ENCODE measurements at places on chromosomes 3 and 15.

GRCh38 chr3:122105626-122106025, 50.5 kb downstream of the CD86 start:
- DNase-seq = no peak

- no peak for DNase-seq
These were observed 115.1 kb upstream of the FLNB start for GRCh38 chr3:57893156-57893555.

- no peak for DNase-seq
These were observed 49.1 kb downstream of the PXYLP1 start for GRCh38 chr3:141280690-141281089.

DNA sequence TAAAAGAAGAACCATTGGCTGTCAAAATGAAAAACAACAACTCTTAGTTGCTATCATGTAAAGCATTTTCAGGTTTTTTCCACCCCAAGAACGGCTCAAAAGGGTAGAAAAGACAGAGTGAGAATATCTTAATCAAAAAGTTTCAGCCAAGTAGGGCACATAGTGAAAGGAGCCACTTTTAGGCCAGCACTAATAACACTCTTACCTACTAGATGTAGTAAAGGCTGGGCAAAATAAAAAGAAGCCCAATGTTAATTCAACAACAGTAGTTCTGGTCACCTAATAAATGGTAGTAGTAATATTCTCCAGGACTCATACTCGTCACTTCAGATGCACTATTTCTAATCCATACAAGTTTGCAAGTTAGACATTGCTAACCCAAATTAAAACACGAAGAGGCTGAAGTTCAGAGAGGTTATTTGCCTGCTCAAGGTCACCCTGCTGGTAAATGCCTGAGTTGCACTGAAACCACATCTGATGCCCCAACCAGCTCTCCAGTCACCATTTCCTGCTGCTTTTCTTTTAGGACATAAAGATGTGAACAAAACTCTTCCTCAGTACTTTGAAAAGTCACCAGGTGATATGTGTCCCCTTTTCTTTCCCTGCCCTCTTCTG, 7.5 kb downstream of the GOLIM4 start:
- no peak for DNase-seq

GRCh38 chr3:174251681-174252080, 607.5 kb upstream of the NAALADL2 start:
- DNase-seq = no peak

DNA sequence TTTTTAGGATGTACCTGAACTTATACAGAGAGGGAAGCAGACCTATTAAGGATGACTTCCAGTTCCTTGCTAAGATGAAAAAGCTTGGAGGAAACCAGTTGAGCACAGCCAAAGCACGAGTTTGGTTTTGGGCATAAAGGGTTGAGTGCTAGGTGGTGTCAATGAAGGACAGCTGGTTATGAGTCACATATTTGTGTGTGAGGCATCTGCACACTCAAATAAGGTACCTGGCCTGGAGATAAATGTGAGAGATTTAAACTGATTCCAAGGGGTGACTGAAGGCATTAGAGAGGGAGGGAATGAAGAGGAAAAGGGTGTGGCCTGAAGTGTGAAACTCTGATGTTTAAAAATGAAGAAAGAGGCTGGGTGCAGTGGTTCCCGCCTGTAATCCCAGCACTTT, 486.7 kb downstream of the DIPK2A start:
- no peak for DNase-seq

DNA sequence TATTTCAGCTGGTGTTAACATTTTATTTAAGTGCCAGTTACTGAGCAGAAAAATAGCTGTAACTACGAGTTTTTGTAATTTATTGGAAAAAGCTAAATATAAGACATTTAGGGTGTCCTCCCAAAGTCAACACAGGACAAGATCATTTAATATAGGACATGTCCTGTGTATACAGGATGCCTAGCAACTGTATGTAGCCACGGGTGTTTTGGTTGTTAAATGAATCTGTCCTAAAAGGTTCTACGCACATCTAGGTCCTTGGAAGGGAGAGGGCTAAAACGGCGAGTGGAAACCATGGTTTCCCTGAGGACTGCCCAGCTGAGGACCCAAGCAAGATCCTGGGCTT, 565 bp upstream of the ZNF621 start:
- DNase-seq = no peak

DNA sequence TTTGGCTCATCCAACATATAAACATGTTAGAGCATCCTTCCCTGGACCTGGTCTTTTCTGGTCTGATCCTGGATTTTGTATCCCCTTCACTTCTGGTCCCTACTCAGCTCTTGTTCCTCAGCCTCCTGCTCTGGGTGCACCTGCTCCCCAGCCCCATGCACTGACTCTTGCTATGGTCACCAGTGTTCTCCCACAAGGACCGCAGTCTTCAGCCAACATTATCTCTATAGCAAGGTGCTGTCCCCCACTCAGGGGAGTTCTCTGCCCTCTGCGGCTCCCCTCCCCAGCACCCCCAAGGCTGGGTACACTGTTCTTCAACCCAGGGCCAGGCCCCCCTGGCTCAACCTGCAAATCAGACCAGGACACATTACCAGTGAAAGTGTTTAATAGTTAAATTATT, 80.2 kb downstream of the SEC22A start:
- DNase-seq = no peak

DNA sequence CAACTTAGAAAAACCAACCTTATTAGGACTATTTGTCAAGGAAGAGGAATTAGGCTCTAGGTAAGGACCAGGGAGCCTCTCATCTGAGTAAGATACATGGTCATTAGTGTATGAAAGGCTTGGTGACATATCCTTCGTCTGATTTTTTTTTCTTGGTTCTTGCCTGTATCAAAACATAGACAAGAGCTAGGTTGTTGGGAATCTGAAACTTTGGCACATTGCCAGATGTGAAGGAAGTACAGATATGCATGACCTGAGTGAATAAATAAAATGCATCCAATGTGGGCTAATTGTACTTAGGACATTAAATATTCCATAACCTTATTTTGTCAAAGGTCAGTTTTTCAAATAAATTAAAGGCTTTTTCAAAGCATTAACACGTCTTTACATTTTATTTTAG, 151.8 kb downstream of the SYNPR start:
- no peak for DNase-seq

DNA sequence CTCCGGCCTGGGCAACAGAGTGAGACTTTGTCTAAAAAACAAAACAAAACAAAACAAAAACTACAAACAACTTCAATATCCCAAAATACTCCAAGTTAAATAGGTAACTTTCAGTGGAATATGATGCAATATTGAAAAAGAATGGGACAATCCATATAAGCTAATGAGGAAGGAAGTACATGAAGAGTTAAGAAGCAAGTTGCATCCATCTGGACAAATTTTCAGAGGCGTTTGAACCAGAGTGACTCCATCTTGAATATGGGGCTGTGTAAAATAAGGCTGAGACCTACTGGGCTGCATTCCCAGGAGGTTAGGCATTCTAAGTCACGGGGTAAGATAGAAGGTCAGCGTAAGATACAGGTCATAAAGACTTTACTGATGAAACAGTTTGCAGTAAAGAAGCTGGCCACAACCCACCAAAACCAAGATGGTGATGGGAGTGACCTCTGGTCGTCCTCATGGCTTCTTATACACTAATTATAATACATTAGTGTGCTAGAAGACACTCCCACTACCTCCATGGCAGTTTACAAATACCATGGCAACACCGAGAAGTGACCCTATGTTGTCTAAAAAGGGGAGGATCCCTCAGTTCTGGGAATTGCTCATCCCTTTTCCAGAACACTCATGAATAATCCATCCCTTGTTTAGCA, 58.1 kb upstream of the LCTL start:
- no peak for DNase-seq

GRCh38 chr15:38153781-38154180, 98.9 kb upstream of the SPRED1 start:
- DNase-seq = no peak

- DNase-seq = no peak
These were observed 72.0 kb downstream of the MYO1E start for GRCh38 chr15:59300618-59301139.

Measured in D721Med (cell line).